ENCODE measurements at places on chromosomes 2 and 18. TPM values are rescaled to one million over a fixed set of nuclear protein-coding genes. Genes with fewer than 3 reads are reported as not detected.

DNA sequence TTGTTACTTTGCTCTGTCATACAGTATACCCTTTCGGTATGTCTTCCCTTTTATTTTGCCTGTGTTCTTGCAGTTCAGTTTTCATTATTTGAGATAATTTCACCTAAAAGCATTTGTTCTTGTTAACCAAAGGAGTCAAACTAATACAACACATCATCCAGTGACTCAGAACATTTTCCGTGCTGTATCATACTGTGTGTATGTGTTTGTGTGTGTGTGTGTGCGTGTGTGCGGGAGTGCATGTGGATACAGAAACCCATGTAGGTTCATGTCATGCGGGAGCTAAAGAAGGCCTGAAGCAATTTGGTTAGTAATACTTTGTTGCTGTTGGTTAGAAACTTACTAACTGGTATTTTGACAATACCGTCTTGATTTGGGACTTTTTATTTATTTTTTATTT is 60.0 kb downstream of the CEP192 start:
- H3K4me3 ChIP-seq = no peak overlapping the region
- H3K27ac ChIP-seq = no peak overlapping the region
- peaks cover 11% of the 10 kb centered on the region for H3K4me1 ChIP-seq
- no peaks in the 10 kb centered on the region for H3K27me3 ChIP-seq

Gene SERPINB13
- total RNA-seq = not detected

DNA sequence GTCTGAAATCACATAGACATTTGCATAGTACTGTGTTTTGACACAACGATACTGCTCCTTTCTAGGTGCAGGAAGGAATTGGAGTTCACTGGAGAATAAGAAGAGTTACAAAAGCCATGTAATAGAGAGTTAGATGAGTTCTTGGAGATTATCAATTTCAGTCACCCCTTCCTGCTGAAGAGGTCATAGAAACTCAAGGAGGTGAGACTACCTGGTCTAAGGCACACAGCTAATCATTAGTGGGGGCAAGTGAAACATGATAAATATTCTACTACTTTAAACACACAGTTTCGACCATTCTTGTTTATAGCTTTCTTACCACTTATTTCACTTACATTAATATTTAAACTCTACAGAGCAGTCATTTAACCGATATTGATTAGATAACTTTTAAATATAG is 286.9 kb upstream of the NXPH2 start:
- no peaks in the 10 kb centered on the region for H3K4me1 ChIP-seq
- no peaks in the 10 kb centered on the region for H3K36me3 ChIP-seq
- DNase-seq = no peak
- no peak overlapping the region for H3K4me3 ChIP-seq
- H3K27ac ChIP-seq = no peak overlapping the region
- no peaks in the 10 kb centered on the region for H3K27me3 ChIP-seq

Gene IL1RL2
- total RNA-seq = 0.19 TPM

DNA sequence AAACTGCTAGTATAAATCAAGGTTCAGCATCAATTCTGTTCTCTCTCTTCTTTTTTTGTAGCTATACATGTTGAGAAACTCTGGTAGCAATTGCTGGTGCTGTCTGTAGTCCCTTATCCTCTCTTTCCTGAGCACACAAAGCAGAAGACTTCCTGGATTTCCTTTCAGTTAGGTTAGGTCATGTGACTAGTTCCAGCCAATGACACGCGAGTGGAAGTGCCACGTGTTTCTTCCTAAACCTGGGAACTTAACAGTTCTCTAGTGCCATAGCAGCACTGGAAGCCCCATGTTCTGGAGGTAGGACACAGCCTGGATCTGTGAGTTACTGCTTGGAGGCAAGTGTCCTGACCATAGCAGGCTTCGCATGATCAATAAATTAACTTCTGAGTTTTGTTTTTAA is 125.9 kb downstream of the PLA2R1 start:
- H3K4me1 ChIP-seq = no peaks in the 10 kb centered on the region
- peaks cover 3% of the 10 kb centered on the region for H3K27me3 ChIP-seq
- H3K4me3 ChIP-seq = no peak overlapping the region
- DNase-seq = no peak

GRCh38 chr2:238113611-238114010 is 13.5 kb downstream of the ESPNL start:
- no peak overlapping the region for H3K4me3 ChIP-seq
- no peak overlapping the region for H3K27ac ChIP-seq
- peaks cover 8% of the 10 kb centered on the region for H3K27me3 ChIP-seq
- H3K4me1 ChIP-seq = no peaks in the 10 kb centered on the region

Gene CNGA3
- total RNA-seq = not detected

Gene BBS5
- 3.7 TPM for total RNA-seq

Gene NOL4
- total RNA-seq = not detected

DNA sequence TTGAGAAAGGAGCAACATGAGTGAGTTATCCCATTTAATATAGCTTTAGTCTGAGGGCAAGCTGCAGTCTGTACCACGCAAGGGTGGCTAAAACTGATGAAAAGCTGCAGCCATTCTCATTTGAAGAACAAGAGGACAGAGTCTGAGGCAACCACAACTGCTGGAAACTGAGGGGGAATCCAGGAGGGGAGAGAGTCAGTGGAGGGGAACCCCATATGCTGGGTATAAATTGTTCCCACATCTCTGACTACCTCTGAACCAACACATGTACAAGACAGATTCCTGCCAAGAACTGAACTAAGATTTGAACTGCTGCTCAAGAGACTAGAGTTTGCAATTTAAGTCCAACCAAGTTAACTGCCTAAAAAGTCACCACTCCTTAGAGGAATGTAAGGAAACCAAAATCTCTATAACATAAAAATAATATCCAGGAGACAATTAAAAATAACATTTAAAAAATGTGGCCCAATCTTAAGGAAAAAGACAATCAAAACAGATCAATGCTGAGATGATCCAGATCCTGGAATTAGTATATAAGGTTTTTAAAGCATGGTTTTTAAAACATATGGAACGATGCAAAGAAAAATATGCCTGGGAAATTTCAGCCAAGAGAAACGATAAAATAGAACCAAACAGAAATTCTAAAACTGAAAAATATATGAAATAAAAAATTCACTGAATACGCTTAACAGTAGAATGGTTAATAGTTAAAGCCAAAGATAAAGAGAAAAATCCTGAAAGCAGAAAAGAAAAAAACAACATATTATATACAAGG is 11.2 kb downstream of the CWC22 start:
- DNase-seq = no peak
- H3K4me1 ChIP-seq = peaks cover 30% of the 10 kb centered on the region
- H3K27ac ChIP-seq = no peak overlapping the region
- peaks cover 8% of the 10 kb centered on the region for H3K36me3 ChIP-seq

Gene POTEE
- 1.6 TPM for total RNA-seq

- no peak for DNase-seq
- H3K36me3 ChIP-seq = no peaks in the 10 kb centered on the region
- H3K27ac ChIP-seq = no peak overlapping the region
- peaks cover 4% of the 10 kb centered on the region for H3K27me3 ChIP-seq
Measured at GRCh38 chr18:75317300-75317699, 106.7 kb downstream of the TSHZ1 start.

Gene RUFY4
- 0.86 TPM for total RNA-seq

GRCh38 chr2:110948027-110948674 is 172.6 kb upstream of the BCL2L11 start:
- H3K27ac ChIP-seq = no peak overlapping the region
- no peaks in the 10 kb centered on the region for H3K27me3 ChIP-seq
- DNase-seq = no peak
- no peak overlapping the region for H3K4me3 ChIP-seq
- H3K36me3 ChIP-seq = no peaks in the 10 kb centered on the region

DNA sequence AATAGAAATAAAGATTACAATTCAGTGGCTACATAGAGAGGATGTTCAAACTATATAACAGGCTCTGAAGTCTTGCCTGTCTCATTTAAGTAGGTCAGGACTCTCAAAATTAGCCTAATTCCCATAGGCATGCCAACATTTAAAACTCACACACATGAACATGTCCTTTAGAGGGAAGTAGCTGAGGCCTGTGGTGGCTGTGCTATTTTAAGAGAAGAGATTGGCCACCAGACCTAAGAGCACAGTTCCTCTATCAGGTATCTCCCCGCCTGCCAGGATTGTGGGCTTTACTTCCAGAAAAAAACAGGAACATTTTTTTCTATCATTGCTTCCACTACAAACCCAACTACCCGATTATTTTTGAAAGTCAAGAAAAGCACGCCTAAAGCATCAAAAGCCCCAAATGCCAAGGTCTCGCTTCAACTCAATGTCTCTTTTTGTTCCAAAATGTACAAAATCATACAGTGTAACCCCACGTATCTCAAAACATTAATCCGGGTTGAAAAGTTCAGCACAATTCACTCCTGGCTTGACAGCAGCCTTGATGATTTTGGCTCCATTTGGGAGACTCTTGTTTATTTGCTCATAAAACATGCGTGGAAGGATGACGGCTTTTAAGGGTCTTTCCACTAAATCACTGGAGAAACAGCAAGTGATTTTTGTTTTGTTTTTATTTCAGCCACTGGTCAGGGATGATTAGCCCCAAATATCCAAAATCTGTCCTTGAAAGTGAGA is 15.3 kb downstream of the FHL2 start:
- H3K27ac ChIP-seq = no peak overlapping the region
- no peaks in the 10 kb centered on the region for H3K4me1 ChIP-seq
- H3K36me3 ChIP-seq = no peaks in the 10 kb centered on the region
- no peak for DNase-seq
- H3K4me3 ChIP-seq = no peak overlapping the region

Gene OSR1
- total RNA-seq = not detected

DNA sequence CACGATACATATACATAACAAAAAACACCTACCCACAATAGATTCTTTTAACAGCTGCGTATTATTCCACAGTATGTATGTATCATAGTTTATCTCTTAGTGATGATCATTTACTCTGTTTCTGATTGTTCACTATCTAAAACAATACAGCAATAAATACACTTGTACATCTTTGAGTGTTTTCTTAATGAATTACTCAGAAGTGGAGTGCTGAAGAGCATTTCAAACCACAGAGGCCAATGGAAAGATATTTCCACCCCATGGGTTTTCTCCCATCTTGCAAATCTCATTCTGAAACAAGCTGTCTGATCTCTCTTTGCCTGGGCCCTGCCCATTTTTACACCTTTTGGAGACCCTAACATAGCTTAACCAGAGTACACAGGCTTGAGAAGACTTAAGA is 113.8 kb upstream of the KLF7 start:
- H3K4me1 ChIP-seq = peaks cover 11% of the 10 kb centered on the region
- no peak for DNase-seq
- H3K36me3 ChIP-seq = no peaks in the 10 kb centered on the region
- no peaks in the 10 kb centered on the region for H3K27me3 ChIP-seq
- H3K27ac ChIP-seq = peak overlapping the region; percentile 47

DNA sequence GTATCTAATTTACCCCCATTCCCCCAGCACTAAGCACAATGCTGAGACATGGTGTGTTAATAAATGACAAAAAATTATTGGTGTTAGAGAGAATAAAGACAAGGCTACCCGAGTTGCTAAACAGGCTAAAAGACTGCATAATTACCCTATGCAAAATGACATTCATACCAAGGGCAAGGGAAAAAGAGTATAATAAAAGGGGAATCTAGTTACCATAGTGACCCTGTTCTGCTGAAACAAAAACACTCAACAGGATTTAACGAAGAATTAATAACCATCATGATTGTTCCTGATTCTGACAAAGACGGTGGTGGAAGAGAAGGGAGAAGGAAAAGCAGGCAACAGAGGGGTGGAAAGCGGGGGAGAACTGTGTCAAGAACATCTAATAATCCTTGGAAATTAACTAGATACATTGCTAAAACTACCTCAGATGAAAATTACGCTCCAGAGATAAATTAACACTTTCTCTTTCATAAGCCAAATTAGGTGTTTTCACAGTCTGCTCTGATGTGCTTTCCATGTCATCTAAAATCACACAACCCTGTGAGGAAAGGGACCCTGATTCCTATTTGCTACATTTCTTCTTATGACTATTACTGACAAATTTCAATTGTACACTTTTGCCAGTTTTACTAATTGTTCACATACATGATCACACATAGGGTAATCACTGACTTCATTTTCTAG is 25.5 kb downstream of the TTR start:
- H3K4me1 ChIP-seq = peaks cover 12% of the 10 kb centered on the region
- peaks cover 16% of the 10 kb centered on the region for H3K27me3 ChIP-seq
- no peak overlapping the region for H3K27ac ChIP-seq

Gene MDH1B
- total RNA-seq = 0.45 TPM

Measured in natural killer cell treated with Interleukin-12 subunit alpha and Interleukin-12 subunit beta and Interleukin-15 and Interleukin-18, amount 100 ng/mL, for 72 hours (primary cell).